ENCODE measurements at places on chromosomes 3 and 15.

GRCh38 chr15:37122703-37123102 lies 22.4 kb upstream of the MEIS2 start:
- DNase-seq: no peak

- DNase-seq: no peak
Measured at GRCh38 chr3:173709026-173709425, 311.5 kb downstream of the NLGN1 start.

DNA sequence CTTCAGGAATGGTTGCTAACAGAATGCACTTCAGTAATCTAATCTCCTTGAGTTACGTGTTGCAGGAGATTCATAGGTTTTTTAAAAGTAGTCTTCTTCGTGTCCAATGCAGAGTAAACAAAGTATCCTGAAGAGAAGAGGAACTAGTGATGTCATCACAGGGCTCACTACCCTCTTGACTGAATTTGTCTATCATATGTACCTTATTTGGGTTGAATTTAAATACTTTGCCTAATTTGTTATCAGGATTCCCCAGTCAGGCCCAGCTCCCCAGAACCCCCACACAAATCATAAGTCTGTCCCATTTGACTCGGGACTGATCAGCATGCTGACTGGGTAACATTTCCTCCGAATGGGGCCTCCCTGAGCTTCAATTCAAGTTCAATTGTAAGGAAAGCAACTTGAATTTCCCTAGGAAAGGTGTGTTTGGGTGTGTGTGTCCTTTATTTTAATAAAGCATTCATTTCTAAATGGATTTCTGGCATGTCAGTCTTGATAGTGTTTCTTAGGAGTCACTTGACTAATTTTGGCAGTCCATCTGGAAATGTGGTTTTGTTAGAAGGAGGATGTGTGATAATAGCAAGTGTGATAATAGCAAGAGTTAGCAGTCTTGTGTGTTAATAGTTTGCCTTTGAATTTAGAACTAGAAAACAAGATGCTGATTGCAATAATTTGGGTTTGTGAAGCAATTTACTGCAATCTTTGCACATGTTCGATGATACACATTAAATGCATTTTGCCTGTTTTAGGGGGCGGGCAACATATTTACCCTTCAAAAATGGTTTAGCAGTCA lies 21.9 kb downstream of the OXNAD1 start:
- no peak for DNase-seq

- no peak for DNase-seq
Measured at GRCh38 chr3:9749296-9749644, 482 bp upstream of the OGG1 start.

GRCh38 chr3:179158336-179159039 lies 10.3 kb downstream of the PIK3CA start:
- no peak for DNase-seq
